Tibial artery (tissue), 4 donors: ENCODE measurements at places on chromosomes 6 and 20.

- DNase-seq, result no peak
Measured at GRCh38 chr6:107156617-107157016, 41.3 kb upstream of the BEND3 start.

DNA sequence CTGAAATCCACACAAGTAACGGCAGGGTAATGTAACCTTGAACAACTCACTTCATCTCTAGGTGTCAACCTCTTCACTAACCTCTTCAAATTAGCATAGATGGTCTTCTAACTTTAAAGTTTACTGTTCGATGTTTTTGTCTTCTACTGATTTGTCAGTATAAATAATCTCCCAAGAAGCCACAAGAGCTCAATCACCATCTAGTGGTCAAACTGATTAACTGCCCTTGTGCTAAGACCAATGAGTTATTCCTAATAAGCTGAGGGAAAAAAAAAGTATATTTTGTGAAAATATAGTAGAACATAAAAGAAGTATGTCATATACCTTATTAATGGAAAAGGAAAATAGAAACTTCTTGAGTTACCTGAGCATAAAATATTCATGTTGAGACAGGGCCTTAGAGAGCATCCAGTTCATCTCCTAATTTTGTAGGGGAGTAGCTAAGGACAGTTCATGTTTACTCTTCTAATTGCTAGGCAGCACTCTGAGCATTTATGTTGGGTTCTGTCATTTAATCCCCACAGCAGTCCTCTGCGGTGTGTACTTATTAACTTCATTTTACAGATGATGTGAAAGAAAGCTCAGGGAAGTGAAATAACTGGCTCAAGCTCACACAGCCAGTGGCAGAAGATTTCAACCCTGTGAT is 317.1 kb downstream of the ESR1 start:
- no peak for DNase-seq

DNA sequence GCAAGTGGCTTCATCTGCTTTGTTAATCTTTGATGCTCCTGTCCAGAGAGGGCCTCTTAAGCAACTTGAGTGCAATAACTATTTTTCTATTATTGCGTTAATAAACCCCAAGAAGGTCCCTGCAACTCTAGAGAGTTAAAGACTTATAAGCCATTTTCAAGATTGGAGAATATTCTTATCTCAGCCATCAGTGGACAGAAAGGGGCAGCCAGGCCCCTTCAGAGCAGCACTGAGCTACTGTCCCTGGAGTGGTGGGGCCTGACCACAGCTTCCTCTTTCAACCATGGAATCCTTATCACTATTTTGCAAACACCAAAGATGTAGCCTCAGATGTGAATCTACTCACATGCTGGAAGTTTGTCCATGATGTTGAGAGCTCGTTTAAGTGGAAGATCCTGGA is 2.8 kb upstream of the MAS1L start:
- no peak for DNase-seq

GRCh38 chr6:41706876-41707564 is 28.4 kb downstream of the TFEB start:
- peak; percentile 81 for DNase-seq

- no peak for DNase-seq
Measured at GRCh38 chr6:130515306-130515705, 149.5 kb downstream of the TMEM200A start.

GRCh38 chr6:85574932-85575598 is 18.6 kb downstream of the SNX14 start:
- DNase-seq, result no peak

- DNase-seq, result no peak
Measured at GRCh38 chr20:35743693-35744491, 1.8 kb upstream of the RBM39 start.

- no peak for DNase-seq
Measured at GRCh38 chr6:13479206-13479800, 8.1 kb downstream of the GFOD1 start.

DNA sequence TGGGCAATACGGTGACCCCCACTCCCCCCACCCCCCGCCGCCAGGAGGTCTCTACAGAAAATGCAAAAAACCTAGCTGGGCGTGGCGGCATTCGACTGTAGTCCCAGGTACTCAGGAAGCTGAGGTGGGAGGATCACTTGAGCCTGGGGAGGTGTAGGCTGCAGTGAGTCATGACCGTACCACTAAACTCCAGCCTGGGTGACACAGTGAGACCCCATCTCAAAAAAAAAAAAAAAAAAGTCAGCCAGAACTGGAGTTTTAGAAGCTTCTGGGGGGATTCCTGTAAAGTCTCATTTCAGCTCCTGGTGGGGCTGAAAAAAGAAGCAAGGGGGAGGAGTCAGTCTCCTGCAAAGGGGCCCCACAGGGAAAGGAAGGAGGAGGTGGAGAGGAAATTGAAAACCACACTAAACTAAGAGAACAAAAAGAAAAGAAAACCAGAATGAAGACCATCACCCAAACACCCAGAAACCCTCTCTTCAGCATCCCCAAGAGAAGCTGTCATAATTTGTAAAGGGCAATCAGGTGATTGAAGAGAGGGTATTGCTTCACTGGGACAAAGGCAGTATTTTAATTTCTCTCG is 50.4 kb downstream of the NOL4L start:
- DNase-seq, result no peak

DNA sequence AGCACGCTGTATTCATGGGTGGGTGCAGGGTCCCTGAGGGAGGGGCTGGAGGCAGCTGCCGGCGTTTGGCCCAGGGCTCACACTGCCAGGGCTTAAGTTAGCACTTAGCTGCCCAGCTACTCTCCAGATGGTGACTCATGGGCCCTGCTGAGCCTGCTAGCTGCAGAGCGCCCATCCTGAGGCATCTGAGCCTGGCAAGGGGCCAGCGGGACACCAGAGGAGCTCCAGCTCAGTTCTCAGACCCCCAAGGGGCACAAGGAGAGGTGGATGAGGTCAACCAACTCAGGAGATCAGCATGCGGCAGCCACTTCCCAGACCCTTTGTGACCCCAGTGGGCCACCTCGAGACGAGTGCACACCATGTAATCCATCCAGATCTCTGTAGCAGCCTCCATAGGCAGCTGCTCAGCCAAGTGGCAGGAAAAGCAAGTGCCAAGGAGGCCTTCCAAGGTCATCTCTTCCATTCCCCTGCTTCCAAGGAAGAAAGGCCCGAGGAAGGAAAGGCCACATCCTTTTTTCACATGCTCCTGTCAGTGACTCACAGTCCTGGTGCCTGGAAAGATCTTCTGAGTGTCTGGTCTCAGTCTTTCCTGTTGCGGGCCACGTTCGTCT is 35.3 kb downstream of the FOXP4 start:
- DNase-seq, result no peak

DNA sequence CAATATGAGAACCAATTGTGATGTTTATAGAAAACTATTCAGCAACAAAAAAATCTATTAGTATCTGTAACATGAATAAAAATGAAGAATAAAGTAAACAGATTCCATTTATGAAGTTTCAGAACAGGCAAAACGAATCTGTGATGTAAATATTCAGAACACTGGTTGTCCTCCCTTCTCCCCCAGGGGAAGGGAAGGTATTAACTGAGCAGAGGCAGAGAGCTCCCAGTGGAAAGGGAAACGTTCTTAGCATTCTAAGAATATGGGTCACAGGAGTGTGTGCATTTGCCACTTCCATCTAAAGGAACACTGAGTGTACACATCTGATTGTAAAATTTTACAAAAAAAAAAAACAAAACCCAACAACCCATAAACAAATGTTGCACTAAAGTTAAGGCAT is 23.1 kb downstream of the SPAG4 start:
- no peak for DNase-seq

- no peak for DNase-seq
Measured at GRCh38 chr6:134456226-134456625, 138.3 kb upstream of the SGK1 start.

DNA sequence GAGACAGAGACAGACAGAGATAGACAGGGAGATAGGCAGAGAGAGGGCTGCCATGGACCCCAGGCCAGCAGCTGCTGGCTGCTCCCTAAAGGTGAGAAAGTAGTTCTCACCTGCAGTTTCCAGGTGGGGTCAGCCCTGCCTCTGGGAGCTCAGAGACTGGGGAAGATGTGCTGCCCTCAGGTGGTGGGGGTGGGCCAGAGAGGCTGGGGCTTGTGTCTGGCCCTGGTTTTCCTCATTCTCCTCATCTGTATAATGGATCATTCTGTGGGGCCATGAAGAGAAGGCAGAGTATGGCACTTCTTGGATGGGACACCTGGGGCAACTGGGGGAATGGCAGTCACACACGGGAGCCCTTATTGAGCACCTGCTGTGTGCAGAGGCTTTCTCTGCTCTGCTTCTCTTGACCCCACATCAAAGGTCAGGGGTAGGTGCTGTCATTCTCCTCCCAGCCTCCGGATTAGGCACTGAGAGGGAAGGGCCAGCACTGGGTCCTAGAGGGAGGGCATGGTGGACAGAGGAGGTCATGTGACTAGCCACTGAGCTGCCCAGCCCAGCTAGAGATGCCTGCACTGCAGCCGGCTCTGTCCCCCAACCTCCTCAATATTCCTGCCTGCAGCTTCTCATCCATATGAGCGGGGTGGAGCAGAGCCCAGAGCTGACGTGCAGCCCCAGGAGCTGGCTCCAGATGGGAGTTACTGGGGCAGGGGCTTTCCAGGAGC is 4.1 kb downstream of the ANGPT4 start:
- DNase-seq, result no peak

GRCh38 chr6:107115695-107116327 is 496 bp upstream of the BEND3 start:
- DNase-seq, result no peak

DNA sequence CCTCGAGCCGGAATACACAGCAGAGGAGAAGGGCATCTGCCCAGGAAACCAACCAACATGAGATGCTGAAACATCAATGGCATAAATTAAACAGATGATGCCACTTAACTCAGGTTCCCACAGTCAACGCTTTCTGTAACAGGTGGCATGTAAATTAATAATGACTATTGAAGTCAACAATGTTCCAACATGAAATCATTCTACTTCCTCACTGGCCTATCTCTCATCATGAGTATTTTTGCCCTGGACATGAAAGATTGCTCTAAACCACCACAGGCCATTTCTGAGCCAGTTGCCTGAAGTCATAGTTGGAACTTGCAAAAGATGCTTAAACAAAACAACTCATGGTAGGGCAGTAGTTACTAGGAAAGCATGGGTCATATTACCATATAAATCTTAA is 397.9 kb upstream of the JARID2 start:
- DNase-seq, result no peak

- DNase-seq, result no peak
Measured at GRCh38 chr20:6888736-6889395, 121.4 kb downstream of the BMP2 start.

GRCh38 chr20:3101251-3101650 is 16.7 kb upstream of the AVP start:
- no peak for DNase-seq

GRCh38 chr20:56440346-56441007 is 27.9 kb upstream of the RTF2 start:
- DNase-seq, result peak; percentile 21

DNA sequence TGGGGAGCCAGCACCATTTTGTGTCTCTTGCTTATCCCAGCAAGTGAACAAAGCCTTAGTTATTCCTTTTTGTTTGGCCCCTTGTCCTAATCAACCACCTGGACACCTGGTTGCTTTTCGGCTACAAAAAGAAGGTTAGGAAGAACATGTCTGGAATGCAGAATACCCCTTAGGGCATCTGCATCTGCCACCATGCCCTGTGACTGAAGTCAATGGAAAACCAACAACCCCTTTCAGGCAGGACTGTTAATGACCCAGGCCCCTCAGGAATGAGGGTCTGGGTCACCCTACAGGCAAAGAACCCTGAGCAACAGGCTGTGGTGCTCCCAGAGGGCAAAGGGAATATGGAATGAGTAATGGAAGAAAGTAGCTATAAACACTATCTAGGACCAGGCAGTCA is 78.5 kb downstream of the PDE10A start:
- no peak for DNase-seq

- peak; percentile 56 for DNase-seq
Measured at GRCh38 chr20:46681032-46681854, 8.0 kb downstream of the TP53RK start.

DNA sequence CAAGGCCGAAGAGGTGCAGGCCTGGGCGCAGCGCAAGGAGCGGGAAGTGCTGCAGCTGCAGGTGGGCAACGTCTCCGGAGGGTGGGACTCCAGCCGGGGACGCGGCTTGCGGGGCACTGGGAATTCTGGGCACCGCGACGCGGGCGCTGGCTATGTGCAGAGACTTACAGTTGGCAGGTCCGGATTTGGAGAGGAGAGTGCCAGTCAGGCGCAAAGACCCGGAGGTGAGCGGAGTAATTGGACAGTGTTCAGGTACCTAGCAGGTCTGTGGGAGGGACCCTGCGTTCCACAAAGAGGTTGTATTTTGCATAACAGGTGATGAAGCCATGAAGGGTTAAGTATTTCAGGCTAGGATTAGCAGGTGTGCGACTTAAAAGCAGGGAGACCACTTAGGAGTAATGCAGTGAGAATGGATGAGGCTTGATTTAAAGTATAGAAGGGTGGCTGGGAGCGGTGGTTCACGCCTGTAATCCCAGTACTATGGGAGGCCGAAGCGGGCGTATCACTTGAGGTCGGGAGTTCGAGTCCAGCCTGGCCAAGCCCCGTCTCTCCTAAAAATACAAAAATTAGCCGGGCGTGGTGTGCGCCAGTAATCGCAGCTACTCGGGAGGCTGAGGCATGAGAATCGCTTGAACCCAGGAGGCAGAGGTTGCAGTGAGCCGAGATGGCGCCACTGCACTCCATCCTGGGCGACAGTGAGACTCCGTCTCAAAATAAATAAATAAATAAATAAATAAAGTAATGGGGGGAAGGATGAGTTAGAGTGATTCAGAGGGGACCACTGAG is 1.0 kb downstream of the MRPS26 start:
- no peak for DNase-seq

GRCh38 chr6:148151896-148152643 is 190.6 kb upstream of the SASH1 start:
- DNase-seq, result no peak

DNA sequence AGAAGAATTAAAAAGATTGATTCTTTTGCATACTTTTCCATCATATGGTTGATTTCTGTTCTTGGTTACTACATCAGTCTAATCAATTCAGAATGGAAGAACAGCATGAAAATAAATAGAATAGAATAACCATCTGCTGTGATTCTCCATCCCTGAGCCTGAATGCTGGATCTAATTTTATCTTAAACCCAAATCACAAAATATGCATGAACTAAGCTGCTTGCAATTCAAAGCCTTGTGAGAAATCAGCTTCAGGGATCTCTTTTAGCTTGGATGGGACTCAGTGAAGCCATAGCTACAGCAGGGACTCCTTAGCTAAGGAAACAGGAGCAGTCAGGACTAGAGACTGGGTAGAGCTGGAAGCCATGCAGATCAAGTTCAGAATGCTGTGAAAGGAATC is 74.1 kb downstream of the TPBG start:
- no peak for DNase-seq

- no peak for DNase-seq
Measured at GRCh38 chr6:45724511-45724910, 291.1 kb downstream of the CLIC5 start.

GRCh38 chr6:3697609-3698008 is 53.9 kb downstream of the PXDC1 start:
- no peak for DNase-seq

- no peak for DNase-seq
Measured at GRCh38 chr6:161319231-161319630, 45.4 kb upstream of the AGPAT4 start.

DNA sequence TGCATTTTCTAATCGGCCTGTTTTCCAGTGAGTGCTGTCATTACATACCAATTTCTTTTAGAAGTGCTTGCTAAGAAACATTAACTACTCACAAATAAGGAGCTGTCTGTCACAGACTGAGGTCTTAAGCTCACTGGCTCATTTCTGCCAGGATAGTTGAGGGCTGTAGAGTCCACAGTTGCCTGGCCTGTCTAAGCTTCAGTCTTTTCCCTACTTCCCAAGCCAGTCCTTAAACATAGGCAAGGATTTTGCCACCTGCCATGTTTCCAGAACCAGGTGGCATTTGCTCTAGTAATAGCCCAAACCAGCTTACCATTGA is 84.7 kb downstream of the LINC00237 start:
- no peak for DNase-seq
